ENCODE measurements at places on chromosomes 13 and 19. TPM values are rescaled to one million over a fixed set of nuclear protein-coding genes. Genes with fewer than 3 reads are reported as not detected.

The KLF1 gene
- 0.14 TPM for total RNA-seq

The DIRAS1 gene
- not detected for total RNA-seq

The SIGLEC10 gene
- total RNA-seq, result not detected

The HSPH1 gene
- total RNA-seq, result 76.3 TPM

The PHLDB3 gene
- total RNA-seq, result 22.0 TPM

The DLL3 gene
- 0.10 TPM for total RNA-seq

The ATP4B gene
- not detected for total RNA-seq

The REEP6 gene
- total RNA-seq, result 1.5 TPM

The EFNA2 gene
- total RNA-seq, result not detected

The LMO7 gene
- 30.8 TPM for total RNA-seq

The CYP4F2 gene
- not detected for total RNA-seq

The ZNF383 gene
- 14.0 TPM for total RNA-seq

The FCGBP gene
- total RNA-seq, result 4.7 TPM

The RB1 gene
- total RNA-seq, result 41.8 TPM

The DMRTC2 gene
- not detected for total RNA-seq

The CLEC17A gene
- total RNA-seq, result not detected

The PCDH8 gene
- total RNA-seq, result 0.05 TPM

The ADAMTS10 gene
- 19.3 TPM for total RNA-seq

The CTXN1 gene
- not detected for total RNA-seq
